ENCODE measurements at places on chromosomes 5 and 9.

DNA sequence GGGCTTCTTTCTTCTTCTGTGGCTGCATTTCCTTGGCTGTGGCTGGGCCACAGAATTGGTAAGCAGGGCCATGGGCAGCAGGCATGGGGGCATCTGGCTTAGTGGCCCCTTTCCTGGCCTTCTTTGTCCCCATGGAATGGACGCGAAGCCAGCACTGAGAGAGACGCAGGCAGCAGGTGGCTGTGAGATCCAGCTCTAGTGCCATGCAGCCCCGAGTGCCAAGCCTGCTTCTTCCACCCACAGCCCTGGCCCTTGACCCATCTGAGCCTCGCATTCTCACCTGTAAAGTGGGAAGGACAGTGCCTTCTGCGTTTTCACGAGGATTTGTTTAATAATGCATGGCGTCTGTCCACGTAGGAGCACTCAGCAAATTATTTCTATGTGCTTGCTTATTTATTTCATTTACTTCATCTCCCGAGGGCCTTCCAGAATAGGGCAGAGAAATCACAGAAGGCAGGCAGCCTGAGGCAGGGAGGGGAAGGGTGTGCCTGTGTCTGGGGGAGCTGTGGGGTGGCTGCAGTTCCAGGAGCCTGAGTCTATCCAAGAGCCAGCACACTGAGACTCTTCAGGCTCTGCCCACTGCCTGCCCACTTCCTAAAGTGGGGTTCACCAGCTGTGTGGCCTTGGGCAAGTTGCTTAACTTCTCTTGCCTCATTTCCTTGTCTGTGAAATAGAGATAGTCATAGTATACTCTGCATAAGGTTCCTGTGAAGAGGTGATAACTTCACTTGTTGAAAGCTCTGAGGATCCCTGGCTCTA, 55.2 kb downstream of the NTNG2 start:
- no peak for DNase-seq

- DNase-seq, result no peak
These were observed 223.5 kb upstream of the MEF2C start for GRCh38 chr5:89106480-89106879.

- no peak for DNase-seq
These were observed 55.4 kb upstream of the MIER3 start for GRCh38 chr5:57007344-57007743.

DNA sequence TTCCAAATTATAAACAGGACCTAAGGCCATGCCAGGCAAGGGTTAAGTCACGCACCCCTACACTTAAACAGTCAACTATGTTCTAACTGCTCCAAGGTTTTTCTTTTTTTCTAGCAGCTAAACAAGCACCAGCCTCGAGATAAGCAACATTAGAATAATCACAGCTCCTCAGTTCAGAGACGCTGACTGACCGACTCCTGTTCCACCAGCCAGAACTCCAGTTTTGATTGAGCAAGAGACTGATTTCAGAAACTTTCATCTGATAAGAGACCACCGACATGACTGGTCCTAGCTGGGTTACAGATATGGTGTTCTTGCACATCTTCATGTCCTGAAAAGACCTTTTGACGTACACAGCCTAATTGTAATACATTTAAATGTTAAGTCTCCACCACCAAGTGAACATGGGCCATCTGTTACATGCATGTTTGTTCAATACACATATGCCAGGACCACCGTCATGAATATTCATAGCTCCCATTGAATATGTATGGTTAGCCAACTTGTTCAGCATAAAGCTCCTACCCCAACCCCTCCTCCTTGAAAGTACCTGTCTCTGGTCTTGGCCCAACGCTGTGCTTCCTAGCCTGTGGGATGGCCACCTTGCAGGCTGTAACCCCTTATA, 23.7 kb upstream of the OTULINL start:
- no peak for DNase-seq

DNA sequence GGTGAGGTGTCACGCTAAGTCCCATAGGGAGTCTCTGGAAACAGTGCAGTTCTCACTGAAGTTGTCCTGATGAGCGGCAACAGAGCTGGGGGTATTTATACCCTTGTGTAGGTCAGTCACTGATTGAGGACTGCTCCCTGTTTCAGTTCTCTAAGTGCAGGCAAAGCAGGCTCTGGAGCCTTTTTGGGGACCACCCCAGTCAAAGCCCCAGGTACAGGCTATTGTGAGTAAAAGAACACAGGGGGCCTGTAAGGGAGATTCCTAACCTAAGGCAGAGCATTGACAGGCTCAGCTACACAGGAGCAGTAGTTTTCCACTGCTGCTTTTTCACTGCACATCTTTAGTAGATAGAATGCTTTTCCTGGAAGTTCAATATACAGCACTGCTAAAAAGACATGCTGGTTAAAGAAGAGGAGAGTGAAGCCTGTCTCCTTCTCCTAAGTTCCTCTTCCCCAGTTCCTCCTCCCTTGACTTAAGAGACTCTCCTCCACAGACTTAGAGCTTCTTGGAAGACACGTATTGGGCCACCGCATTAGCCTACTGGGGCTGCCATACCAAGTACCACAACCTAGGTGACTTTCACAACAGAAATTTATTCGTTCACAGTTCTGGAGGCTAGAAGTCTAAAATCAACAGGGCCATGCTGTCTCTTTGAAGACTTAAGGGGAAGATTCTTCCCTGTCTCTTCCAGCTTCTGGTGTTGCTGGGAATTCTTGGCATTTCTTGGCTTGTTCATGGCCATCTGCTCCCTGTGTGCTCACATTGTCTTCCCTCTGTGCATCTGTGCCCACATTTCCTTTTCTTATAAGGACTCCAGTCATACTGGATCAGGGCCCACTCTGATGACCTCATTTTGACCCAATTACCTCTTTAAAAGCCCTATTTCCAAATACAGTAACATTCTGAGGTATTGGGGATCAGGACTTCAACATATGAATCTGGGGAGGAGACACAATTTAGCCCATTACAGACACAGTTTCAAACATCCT, 221.0 kb downstream of the ESM1 start:
- no peak for DNase-seq

DNA sequence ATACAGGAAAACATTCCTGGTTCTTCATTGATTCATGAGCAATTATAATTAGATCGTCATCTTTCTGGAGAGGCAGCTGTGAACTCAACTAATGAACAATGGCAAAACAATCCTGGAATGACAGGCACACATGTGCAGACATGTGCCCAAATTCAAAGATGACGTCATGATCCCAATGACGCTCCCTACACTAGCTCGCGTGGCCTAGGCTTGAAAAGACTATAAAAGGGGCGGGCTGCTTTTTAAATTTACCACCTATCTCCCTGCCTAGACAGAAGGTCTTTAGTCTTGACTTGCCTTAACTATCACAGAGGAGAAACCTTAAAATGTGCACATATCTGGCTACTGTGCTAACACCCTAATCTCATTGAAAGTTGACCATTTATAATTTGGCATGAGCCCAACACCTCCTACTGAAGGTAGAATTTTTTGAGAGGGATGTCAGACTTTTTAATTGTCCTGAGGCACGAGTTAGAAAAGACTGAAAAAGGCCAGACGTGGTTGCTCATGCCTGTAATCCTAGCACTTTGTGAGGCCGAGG, 88.2 kb downstream of the PRRT1B start:
- DNase-seq, result no peak

- DNase-seq, result no peak
These were observed 2.6 kb downstream of the UBTD2 start for GRCh38 chr5:172280929-172281328.

All from heart left ventricle (tissue), 16 donors.